ENCODE measurements at places on chromosomes 13 and 19. TPM values are rescaled to one million over a fixed set of nuclear protein-coding genes. Genes with fewer than 3 reads are reported as not detected.

Gene ZNF534
- 0.55 TPM for total RNA-seq

- no peak overlapping the region for H3K4me3 ChIP-seq
- peaks cover 7% of the 10 kb centered on the region for H3K4me1 ChIP-seq
- no peaks in the 10 kb centered on the region for H3K27me3 ChIP-seq
- H3K36me3 ChIP-seq: no peaks in the 10 kb centered on the region
- DNase-seq: no peak
These were observed 86.9 kb downstream of the DOCK9 start for GRCh38 chr13:98890925-98891324.

DNA sequence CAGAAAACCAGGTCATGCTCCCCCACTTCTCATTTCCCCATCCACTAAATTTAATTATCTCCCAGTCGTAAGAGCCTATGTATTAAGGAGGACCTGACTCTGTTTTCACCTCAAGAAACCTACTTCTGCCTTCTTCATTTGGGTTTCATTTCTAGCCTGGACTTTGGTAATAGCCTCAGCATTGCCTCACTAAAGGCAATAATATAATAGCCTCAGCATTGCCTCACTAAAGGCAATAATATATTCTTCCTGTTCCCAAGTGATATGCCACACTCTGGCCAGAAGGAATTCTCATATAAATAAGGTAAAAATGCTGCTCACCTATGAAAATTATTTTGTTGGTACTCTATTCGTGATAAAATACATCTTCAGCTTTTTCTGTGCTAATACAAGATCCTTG lies 993.9 kb downstream of the EFNB2 start:
- no peaks in the 10 kb centered on the region for H3K36me3 ChIP-seq
- no peak overlapping the region for H3K4me3 ChIP-seq
- no peak for DNase-seq
- H3K4me1 ChIP-seq: no peaks in the 10 kb centered on the region

GRCh38 chr13:32969516-32969941 lies 46.7 kb upstream of the KL start:
- H3K4me1 ChIP-seq: no peaks in the 10 kb centered on the region
- no peaks in the 10 kb centered on the region for H3K36me3 ChIP-seq
- no peak overlapping the region for H3K4me3 ChIP-seq

DNA sequence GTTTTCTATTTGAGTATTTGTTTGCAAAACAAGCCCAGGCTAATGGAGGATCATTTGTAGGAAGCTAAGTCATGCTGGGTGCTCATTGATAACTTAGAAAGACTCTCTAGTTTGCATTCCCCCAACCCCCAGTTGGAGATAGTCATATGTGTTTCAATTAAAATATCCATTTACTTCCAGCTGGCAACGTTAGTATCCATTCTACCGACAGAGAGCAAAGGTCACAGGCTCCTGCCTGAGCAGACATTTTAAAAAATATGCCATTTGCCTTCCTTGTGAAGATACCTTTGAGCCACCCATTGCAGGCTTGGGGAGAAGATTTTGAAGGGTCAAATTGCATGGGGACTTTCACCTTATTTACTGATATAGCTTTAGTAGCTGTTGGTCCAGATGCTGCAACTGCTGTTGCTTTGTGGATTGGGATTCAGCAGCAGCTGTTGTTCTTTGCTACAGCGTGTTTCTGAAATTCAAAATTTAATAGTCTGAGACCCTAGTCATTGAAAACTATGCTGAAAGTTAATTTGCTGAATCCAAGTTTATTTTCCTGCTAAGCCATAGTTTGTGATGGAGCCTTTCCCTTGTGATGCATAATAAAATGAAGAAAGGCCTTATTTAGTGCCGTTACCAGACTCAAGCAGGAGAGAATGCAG lies 335.1 kb downstream of the GPC6 start:
- H3K4me1 ChIP-seq: no peaks in the 10 kb centered on the region
- no peak overlapping the region for H3K27ac ChIP-seq
- DNase-seq: no peak
- H3K4me3 ChIP-seq: no peak overlapping the region
- H3K36me3 ChIP-seq: no peaks in the 10 kb centered on the region

GRCh38 chr13:104355041-104355670 lies 1288.9 kb upstream of the SLC10A2 start:
- H3K4me1 ChIP-seq: no peaks in the 10 kb centered on the region
- H3K4me3 ChIP-seq: no peak overlapping the region
- DNase-seq: no peak
- H3K27me3 ChIP-seq: no peaks in the 10 kb centered on the region
- no peak overlapping the region for H3K27ac ChIP-seq

Gene DNAAF3
- 22.2 TPM for total RNA-seq
